Choroid plexus epithelial cell (primary cell): ENCODE measurements at places on chromosomes 13 and 19.

GRCh38 chr19:9808855-9809824, 9.7 kb downstream of the FBXL12 start:
- no peak for DNase-seq

DNA sequence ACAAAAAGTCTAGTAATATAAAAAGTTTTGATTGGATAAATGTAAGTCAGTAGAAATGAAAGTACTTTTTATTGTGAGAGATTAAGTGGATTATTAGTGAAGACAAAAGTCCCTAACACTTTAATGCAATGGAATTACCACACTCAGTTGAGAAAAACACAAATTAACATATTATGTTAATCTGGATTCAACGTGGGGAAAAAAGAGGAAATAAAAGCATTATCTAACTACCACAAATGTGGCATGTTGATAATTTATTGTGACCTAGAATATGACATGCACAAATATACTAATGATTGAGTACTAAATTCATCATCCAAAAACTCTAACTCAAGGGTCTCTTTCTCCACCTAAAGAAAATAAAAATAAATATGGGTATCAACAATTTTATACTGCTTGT, 41.5 kb downstream of the FOXO1 start:
- DNase-seq = no peak

- peak; percentile 78 for DNase-seq
Observed at GRCh38 chr19:7986321-7987113, 18.9 kb downstream of the ELAVL1 start.

DNA sequence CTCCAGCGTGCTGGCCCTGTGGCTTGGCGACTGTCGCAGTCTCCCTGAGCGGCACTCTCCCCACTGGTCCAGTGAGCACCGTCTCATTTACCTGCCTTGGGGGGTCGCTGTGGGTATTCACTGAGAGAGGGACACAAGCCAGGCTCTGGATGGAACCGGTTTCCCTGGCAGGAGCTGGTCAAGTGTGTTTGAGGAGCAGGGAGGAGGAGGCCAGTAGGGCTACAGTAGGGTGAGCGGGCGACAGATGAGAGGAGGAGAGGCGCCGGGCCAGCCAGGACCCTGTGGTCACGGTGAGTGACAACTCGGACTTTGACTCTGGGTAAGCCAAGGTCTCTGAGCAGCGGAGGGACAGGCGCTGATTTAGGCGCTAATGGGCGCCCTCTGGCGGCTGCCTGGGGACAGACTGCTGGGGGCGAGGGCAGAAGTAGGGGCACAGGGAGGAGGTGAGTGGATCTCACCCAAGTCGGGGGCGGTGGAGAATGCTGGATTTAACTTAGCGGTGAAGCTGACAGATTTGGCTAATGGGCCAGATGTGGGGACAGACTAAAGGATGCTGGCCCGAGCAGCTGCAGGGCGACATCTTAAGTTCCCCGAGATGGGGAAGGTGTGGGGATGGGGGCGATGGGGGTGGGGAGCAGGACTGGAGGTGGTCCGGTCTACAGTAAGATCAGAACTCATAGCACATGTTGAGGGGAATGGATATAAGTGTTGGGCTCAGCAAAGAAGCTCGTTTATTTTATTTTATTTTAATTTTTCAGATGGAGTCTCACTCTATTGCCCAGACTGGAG, 4.7 kb upstream of the PRMT1 start:
- DNase-seq = peak; percentile 72

GRCh38 chr13:98525456-98526181, 51.3 kb downstream of the STK24 start:
- DNase-seq = no peak

DNA sequence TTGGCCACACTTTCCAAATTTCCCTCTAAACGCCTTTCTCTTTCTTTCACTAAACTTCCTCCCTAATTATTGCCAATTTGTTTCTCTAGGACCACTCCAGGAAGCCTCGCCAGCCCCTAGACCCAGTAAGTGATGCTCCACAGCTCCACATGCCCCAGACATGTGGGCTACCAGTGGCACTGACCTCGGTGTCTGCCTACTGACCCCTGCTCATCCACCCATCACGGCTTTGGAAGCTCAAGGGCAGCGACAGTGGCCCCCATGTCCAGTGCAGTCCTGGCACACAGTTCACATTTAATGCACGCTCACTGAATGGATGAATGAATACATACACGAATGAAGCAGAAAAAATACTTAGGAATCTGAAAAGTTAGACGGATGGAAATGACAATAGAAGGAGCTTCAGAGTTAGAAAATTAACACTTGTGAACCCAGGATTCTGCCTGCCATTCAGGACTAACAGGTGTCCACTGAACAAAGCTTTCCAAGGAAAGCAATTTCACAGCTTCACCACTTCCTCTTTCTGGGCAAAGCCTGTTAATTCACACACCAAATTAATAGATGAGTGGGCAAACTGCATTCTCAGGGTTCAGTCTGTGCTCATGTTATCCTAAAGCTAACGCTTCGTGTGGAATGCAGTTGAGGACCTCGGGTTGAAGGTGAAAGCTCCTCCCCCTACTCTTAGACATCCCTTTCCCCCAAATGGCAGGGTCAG, 50.9 kb downstream of the CCDC70 start:
- no peak for DNase-seq

- DNase-seq = no peak
Observed at GRCh38 chr13:54536112-54536511, 1507.5 kb downstream of the OLFM4 start.

DNA sequence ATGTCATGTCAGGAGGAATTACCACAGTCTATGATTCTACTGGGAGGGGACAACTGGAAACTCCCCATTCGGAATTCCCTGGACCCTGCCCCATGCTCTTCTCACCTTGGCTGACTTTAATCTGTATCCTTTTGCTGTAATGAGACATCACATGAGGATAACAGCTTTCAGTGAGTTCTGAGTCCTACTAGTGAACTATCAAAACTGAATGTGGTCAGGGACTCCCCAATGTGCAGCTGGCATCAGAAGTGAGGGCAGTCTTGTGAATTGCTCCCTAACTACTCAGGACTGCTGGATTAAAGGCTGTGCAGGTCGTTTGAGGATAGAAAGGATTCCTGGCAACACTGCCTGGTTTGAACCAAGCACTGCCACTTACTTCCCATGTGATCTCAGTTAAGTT, 15.2 kb downstream of the SIGLEC7 start:
- no peak for DNase-seq

DNA sequence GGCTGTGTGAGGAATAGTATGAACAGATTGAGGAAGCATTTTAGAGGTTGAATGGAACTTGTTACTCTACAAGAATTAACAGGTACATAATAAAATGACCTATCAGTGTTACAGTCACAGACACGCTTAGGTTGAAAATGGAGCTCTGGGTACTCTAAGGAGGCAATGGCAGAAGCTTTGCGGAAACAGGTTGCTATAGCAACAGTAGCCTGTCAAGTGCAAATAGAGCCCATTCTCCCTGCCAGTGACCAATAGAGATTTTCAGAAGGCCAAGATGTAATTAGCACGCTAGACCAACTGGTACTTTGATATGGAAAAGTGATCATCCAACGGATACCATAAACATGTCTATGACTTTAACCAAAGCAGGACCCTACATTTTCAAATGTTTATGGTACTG, 148.5 kb upstream of the FREM2 start:
- no peak for DNase-seq

DNA sequence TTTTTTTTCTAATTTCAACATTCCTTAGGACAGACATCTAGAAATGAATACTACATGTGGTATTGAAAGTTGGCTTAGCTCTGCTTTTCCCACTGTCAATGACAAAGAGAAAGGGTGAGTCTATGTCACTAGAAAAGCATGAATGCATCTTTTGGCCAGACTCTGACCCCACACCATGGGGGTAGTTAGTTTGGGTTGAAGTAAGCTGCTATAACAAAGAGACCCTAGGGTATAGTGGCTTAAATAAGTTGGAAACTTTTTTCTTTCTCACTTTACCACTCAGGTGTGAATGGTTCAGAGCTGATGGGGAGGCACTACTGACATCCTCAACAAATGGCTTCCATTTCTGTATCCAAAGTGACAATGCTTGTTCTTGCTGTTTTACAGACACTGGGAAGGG, 161.5 kb downstream of the DLEU7 start:
- no peak for DNase-seq

DNA sequence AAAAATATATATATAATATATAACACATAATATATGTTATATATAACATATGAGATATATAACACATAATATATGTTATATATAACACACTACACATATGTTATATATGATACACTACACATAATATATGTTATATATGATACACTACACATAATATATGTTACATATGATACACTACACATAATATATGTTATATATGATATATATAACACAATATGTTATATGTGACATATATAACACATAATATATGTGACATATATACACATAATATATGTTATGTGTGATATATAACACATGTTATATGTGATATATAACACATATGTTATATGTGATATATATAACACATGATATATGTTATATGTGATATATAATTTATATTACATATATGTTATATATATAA, 129.7 kb downstream of the CACNA1A start:
- no peak for DNase-seq

GRCh38 chr13:27631156-27631555, 9.5 kb downstream of the POLR1D start:
- no peak for DNase-seq

GRCh38 chr19:1163934-1164683, 10.0 kb downstream of the SBNO2 start:
- DNase-seq = no peak
